Psoas muscle (tissue), 8 donors: ENCODE measurements at places on chromosomes 4 and X. TPM values are rescaled to one million over a fixed set of nuclear protein-coding genes. Genes with fewer than 3 reads are reported as not detected.
A peak's percentile ranks its signal among the peaks of the same experiment; 100 is the strongest.

DNA sequence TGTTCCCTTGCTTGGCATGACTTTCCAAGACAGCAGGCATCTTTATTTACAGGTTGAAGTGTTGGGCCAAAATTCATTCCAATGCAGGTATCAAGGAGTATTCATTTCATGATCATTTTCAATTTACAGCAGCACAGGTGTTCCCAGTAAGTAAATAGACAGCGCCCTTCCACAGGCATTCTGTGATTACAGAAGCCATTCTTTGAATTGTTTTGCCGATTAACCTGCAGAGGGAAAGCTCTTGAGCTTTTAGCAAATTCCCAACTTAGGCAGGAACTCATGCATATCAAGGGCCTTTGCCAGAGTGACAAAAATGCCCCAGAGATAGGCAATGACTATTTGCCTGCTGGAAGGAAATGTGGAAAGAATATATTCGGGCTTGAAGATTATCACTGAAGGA lies 6.8 kb downstream of the TXK start:
- no peak for DNase-seq

DNA sequence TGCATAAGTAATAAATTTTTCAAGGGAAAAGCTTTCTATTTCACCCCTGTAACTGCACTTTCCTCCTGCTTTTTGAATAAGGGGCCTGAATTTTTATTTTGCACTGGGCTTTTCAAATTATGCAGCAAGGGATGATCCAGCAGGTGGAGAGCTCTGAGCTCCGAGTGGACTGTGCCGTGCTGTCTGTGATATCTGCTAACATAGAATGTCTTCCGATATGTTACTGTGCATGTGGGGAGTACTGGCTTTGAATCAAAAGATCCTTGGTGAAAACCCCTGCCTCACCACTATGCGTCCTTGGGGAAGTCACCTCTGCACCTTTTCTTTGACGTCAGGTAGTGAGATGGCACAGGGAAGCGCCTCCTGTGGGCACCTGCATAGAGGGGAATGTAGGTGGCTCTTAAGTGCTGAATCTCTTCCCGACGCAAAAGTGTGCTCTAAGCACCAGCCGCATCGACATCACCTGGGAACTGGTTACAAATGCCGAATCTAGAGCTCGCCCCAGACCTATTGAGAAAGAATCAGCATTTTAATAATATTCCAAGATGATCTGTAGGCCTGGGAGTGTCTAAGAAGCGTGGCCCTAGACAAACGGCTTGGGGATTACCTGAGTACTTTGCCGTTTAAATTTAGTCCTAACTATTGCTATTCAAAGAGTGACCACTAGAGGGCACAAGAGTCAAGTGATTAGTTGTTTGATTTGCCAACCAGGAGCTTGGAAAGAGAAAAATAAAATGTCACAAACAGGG lies 19.2 kb upstream of the WFS1 start:
- DNase-seq, result no peak

- no peak for DNase-seq
These were observed 3.9 kb downstream of the SHISA3 start for GRCh38 chr4:42401171-42401570.

DNA sequence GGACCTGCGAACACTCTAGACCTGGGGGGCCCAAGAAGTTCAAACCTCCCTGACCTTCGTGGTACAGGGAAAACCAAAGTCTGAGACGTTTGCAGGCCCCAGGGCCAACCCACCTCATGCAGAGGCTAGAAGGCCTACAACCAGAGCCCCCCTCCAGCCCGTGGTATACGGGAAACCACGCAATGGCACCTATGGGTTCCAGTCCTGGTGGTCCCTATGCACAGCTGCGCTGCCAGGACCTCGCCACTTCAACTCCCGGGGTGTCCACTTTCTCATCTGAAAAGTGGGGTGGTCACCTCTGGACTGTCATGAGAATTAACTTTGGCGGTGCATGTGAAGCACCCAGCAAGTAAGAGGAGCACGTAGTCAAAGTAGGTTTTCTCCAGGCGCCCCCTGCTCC lies 8.4 kb upstream of the MSX1 start:
- DNase-seq, result no peak

The SPARCL1 gene
- total RNA-seq, result 122 TPM

DNA sequence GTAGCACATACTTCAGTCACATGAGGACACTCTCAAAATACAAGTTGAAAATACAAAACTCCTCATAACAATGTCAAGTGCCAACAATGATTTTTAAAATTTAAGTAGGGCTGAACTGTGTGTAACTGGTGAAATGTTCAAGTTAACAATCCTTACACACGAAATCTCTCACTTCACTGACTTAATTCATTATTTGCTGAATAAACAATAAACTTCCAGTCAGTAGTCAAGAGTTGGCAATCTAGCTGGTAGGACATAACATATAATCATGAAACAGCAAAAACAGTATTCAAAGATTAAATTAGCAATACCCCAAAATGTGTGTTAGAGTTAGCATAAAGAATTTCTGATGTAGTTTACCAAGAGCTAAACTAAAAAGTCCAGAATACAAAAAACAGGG lies 1.9 kb upstream of the RAB33B start:
- no peak for DNase-seq

The PRSS12 gene
- total RNA-seq, result 0.24 TPM

The MGARP gene
- not detected for total RNA-seq

- no peak for DNase-seq
These were observed 491 bp downstream of the COL4A5 start for GRCh38 chrX:108439961-108440696.

DNA sequence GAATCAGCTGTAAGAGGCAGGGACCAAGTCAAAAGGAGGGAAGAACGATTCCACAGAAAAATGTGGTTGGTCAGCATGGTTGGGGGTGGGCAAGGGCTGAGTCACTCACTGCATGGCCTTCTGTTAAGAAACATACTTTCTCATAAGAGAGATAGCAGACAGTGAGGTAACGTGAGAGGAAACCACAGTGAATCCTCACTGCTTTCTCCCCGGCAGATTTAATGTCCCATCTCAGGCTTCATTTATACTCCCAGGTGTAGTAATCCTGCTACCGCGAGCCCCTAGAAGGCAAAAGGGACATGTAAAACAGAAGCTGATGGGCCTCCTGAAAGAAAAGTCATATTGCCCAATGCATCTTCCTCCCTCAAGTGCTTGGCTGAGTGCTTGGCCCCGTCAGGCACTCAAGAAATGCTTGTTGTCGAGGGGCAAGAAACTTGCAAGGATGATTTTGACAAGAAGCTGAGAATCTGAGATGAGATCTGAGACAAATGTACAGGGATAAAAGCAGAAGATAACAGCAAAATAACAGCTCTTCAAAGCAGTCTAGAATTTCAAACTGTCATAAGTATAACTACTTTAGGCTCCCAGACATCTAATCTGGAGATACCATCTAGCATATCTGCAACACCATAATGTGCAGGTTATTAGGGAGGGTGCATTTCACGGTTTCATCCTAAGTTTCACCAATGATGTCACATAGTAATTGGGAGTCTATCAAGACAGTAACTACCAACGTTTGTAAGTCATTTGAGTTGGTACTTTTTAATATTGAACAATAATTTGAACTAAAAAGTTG lies 40.2 kb downstream of the SH3KBP1 start:
- no peak for DNase-seq

DNA sequence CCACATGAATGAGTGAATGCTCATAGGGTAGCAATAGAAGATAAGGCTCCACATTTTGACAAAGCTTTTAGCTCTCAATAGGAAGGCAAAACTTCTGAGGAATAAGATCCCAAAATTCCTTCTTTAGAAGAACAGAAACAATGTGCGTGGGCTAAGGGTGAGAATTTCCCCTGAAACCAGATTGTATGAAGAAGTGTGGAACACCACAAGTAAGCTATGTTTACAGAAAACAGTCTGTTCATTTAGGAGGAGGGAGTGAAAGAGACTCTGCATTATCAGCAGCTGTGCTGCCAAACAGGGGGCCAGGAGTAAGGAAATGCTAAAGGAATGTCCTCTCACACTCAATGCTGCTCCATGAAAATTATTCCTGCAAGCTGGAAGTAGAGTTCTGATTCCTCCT lies 851.6 kb downstream of the CENPC start:
- DNase-seq, result no peak

GRCh38 chr4:7564242-7564641 lies 129.5 kb upstream of the PSAPL1 start:
- no peak for DNase-seq

GRCh38 chrX:153827903-153828302 lies 2.4 kb downstream of the PDZD4 start:
- no peak for DNase-seq

The VCX gene
- not detected for total RNA-seq

- DNase-seq, result peak; percentile 26
These were observed 906 bp downstream of the DKK2 start for GRCh38 chr4:107034996-107035818.

The ERAS gene
- total RNA-seq, result not detected

The JADE3 gene
- total RNA-seq, result 2.8 TPM

DNA sequence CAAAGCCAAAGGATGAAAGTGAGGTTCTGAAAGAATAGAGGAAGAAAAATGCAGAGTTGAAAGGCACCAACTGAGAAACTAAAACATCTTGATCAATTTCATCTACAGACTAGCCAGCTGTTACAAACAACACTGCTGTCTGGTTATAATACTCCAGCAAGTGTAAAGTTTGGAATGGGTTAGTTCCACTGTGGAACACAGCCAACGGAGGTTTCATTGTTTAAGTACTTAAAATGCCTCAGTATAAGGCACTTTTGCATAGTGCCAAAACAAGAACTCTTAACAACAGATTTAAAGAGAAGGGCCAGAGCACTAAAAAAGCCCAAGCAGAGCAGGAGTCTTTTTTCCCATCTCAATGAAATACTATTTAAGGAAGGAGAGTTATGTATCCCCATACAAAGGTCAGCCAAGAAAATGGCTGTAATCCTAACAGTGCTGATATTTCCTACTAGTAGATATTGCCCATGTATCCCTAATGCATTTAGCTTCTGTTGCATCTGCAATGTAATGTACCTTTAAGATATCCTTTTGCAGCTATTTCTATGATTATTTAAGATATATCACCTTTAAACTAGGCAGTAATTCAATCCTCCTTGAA lies 16.5 kb downstream of the ACSL4 start:
- DNase-seq, result no peak

DNA sequence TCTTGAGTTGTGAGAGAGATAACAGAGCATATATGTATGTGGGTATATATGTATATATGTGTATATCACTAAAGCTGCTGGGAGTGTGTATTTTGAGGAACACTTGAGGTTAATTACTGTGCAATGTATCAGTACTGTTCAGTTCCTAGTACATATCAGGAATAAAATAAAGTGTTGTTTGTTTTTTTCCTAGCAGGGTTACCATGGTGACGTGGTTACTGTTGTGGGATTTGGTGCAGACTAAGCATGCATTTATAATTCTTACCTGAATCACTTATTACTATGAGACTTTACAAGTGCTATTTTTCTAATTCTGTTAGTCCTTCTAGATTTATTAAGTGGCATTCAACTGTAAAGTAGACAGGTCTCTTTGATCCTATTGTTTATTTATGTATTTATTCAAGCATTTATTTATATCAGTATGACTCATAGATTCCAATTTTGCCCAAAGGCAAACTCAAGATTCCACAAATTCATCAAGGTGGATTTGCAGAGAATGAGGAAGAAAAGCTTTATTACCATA lies 26.9 kb upstream of the BEX4 start:
- DNase-seq, result no peak

The SLC38A5 gene
- 0.98 TPM for total RNA-seq

DNA sequence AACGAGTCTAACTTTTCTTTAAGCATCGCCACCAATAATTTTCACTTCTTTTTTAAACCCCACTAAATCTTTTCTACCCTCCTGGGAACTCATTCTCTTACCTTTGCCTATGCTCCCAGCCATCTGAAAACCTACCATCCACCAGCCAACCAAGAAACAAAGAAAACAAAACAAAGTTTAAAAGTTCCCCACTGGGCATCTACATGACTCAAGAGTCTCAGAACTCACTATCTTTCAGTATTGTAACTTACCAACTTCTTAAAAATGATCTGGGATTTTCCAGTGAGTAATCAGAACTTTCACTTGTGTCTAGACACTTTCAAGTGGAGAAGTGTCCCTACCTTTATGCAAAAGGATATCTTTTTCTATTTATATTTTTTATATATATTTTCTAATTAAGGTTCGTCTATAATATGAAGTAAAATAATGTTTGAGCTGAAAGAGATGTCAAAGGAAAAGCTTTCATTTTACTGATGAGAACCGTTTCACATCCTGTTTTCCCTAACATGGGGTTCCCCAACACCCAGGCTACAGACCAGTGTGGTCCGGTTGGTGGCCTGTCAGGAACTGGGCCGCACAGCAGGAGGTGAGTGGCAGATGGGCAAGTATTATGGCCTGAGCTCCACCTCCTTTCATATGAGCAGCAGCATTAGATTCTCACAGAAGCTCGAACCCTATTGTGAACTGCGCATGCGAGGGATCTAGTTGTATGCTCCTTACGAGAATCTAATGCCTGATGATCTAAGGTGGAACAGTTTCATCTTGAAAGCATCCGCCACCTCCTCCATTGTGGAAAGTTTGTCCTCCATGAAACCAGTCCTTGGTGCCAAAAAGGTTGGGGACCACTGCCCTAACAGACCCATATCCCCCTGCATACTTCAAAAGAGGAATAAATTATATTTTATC lies 9.8 kb upstream of the TIGD2 start:
- DNase-seq, result no peak

DNA sequence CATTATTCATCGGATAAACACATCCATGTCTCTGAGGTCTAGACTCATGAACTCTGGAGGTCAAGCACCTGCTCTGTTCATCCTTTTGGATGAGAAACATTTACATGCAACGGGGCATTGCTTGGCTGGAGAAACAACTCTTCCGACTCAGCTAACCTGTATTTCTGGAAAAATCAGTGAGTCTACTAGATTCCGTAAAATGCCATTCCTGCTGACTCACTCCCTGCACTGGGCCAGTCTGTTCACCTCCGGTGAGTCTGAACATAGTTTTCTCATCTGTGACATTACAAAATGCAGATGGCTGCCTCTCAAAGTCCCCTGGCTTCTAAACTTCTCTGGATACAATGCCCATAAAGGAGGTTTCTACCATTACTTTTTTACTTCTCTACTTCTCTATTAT lies 185.7 kb upstream of the HS3ST1 start:
- no peak for DNase-seq
